ENCODE measurements at places on chromosomes 11 and 22.

GRCh38 chr11:62152245-62153086 is 28.7 kb downstream of the INCENP start:
- DNase-seq = no peak

- no peak for DNase-seq
These were observed 24.1 kb upstream of the KRTAP5-7 start for GRCh38 chr11:71502871-71503435.

GRCh38 chr22:17921871-17922821 is 102.2 kb downstream of the MICAL3 start:
- peak; percentile 7 for DNase-seq

GRCh38 chr22:50308597-50308935 is 1.1 kb upstream of the PLXNB2 start:
- peak; percentile 53 for DNase-seq

- DNase-seq = peak; percentile 73
These were observed 459.0 kb downstream of the SOX6 start for GRCh38 chr11:15897211-15897960.

DNA sequence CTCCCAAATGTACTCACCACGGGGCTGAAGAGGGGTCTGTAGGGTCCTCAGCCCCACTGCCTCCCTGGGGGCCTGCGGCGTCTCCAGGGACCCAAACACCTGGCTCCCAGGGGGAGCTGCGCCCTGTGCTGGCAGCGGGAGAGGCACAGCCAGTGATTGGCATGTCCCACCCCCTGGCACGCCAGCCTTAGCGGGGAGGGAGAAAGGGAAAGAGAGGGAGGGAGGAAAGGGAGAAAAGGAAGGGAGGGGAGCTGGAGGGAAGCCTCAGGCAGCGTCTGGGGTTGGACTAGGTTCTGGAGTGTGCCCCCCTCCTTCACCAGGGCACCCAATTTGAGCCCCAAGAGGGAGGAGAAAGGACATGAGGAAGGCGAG is at the start of gene CHRM1:
Gene CHRM1 (minus strand): TSS at position 163 of the 372 bp plus-strand sequence. CDS start 10,263 bp downstream, outside the sequence.
- no peak for DNase-seq

DNA sequence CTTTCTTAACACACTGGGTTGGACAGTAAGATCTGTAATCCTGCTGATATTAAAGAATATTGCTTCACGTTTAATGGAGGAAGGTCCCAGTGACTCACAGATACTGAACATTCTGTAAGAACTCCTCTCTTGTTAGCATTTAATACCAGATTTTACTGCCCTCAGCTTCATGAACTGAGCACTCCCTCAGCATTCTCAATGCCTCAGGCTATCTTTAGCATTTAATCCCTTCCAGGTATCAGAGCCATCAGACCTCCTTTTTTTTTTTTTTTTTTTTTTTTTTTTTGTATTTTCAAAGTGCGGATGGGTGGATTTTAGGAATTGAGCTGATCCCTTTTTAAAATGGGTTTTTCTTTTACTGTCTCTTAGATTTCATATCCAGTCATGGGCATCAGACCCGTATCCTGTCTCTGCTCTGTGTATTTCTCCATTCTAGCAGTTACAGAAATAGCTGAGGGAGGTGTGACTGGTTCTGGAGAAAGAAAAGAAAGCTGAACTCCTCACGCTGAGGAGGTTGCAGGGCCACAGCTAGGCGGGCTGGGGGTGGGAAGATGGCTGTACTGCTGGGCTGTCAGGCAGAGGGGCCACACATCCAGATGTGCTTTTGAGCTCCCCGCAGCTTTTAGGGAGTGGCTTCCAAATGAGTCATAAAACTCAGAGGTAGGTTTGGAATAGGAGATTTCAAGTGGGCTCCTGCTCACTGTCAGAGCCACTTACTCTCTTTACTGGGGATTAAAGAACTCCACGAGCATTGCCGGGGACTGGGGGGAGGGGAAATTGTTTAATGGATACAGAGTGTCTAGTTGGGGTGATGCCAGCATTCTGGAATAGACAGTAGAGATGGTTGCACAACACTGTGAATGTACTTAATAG is 97.0 kb downstream of the SYT9 start:
- peak; percentile 12 for DNase-seq

DNA sequence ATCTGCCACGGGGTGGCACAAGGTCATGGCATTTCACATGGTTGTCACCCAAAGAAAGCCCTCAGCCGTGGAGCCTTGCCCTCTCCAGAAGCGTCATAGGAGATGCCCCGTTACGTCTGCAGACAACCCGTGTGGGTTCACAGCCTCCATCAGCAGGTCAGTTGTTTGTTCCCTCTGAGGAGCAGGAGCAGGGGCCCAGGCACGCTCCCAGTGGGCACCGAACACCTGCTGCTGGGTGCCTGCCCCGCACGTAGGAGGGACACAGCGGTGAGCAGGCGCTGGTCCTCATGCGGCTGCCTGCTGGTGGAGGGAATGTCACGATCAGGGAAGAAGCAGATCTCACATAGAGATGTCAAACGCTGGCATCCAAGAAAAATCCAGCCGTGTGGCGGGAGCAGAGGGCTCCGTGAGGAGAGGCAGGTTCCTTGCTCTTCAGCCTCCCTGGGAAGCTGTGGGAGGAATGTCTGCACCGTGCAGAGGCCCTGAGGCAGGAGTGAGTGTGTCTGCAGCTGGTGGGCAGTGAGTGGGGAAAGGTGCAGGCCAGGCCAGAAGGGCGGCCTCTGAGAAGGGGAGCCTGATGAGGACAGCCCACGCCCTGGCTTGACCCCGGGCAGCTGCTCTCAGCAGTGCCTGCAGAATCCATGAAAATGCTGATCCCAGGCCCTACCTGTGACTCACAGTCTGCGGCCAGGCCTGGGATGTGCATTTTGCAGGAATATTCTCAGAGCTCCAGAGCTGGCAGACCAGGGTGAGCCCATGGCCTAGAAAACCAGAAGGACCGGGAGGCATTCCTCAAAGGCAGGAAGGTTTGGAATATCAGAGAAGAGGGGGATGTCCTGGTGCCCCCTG is 36.4 kb upstream of the TH start:
- no peak for DNase-seq

GRCh38 chr22:43390166-43390565 is 21.6 kb upstream of the MPPED1 start:
- DNase-seq = no peak

DNA sequence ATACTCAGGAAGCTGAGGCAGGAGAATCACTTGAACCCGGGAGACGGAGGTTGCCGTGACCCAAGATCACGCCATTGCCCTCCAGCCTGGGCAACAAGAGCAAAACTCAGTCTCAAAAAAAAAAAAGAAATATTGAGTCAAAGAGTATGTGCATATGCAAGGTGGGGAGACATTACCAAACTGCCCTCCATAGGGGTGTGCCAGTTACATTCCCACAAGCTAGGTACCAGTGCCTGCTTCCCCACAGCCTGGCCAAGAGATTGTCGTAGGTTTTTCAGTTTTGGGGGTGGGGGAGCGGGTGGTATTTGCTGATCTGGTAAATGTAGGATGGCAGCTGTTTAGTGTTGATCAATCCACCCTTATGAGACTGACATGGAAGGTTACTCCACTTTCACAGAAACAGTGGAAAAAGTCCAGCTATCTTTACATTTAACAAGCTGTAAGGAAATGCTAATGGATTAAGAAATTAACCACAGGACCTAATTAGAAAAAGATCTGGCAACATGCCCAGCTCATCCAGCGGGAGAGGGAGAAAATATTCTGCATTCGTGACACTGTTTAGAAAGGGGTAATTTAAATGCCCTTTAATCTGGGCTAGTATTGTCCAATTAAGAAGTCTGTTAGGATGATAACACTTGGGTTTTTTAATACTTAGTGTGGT is 89.4 kb downstream of the PACS1 start:
- peak; percentile 12 for DNase-seq

- DNase-seq = no peak
These were observed 47.2 kb downstream of the GALNT18 start for GRCh38 chr11:11574373-11575287.

GRCh38 chr22:28837640-28838039 is 37.3 kb upstream of the XBP1 start:
- no peak for DNase-seq

DNA sequence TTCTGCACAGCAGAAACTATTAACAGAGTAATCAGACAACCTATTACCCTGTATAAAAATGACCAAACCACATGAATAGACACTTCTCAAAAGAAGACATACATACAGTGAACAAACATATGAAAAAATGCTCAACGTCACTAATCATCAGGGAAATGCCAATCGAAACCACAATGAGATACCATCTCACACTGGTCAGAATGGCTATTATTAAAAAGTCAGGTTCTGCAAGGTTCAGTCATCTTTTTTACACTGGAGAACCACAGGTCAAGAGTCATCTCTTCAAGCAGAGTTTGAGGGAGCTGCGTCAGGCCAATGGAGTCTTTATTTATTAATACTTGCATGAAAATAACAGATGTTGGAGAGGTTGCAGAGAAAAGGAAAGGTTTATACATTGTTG is 40.4 kb downstream of the RCN1 start:
- peak; percentile 13 for DNase-seq

GRCh38 chr11:3849297-3849874 is 6.1 kb upstream of the STIM1 start:
- no peak for DNase-seq

DNA sequence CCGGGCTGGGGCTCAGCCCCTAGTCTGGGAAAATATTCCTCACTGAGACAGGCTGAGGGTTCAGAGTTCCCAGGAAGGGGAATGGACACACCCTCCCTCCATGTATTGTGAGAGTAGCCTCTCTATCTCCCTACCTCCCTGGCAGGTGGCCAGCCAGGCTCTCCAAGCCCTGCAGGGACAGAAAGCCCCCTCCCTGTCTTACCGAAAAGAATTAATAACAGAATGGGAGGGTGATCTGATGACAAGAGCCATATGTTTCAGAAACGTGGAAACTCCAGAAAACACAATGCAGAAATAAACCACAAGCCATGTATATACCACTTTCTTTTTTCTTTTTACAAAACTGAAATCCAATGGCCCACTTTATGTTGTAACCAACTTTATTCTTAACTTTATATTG is 140.0 kb downstream of the CHST1 start:
- DNase-seq = no peak

- no peak for DNase-seq
These were observed 115.8 kb upstream of the ASPHD2 start for GRCh38 chr22:26313291-26313690.

DNA sequence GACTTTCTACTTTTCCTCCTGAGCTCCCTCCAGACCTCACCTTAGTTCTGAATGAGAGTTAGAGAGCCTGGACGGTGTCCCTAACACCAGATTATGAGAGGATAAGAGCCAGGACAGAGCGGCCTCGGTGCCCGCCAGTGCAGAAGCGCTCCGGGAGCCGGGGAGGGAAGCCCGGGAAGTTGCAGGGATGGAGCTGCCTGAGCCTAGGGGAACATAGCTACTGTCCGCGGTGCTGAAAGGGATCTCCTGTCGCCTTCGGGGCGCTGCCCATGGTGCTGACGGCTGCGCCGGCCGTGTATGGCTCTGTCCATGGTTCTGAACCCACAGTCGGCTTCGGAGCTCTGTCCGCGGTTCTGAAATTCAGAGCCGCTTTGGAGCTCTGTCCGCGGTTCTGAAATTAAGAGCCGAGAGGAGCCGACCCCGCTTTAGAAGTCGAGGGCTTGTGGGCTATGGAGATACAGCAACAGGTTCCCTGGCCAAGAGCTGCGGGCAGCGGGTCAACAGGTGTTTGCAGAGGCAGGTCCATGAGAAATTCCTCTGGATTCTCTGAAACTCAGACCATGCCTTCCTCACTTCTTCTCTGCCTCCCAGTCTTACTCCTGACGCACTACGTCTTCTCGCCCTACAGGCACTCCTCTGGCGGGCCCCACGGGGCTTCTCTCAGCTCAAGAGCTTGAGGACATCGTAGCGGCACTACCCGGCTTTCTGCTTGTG is 814 bp downstream of the NPAS4 start:
- peak; percentile 81 for DNase-seq

GRCh38 chr11:30091246-30091645 is 74.4 kb upstream of the KCNA4 start:
- DNase-seq = no peak

GRCh38 chr22:27624705-27625104 is 176.9 kb downstream of the MN1 start:
- DNase-seq = no peak

- no peak for DNase-seq
These were observed 126.1 kb downstream of the PGR start for GRCh38 chr11:101003468-101003867.

DNA sequence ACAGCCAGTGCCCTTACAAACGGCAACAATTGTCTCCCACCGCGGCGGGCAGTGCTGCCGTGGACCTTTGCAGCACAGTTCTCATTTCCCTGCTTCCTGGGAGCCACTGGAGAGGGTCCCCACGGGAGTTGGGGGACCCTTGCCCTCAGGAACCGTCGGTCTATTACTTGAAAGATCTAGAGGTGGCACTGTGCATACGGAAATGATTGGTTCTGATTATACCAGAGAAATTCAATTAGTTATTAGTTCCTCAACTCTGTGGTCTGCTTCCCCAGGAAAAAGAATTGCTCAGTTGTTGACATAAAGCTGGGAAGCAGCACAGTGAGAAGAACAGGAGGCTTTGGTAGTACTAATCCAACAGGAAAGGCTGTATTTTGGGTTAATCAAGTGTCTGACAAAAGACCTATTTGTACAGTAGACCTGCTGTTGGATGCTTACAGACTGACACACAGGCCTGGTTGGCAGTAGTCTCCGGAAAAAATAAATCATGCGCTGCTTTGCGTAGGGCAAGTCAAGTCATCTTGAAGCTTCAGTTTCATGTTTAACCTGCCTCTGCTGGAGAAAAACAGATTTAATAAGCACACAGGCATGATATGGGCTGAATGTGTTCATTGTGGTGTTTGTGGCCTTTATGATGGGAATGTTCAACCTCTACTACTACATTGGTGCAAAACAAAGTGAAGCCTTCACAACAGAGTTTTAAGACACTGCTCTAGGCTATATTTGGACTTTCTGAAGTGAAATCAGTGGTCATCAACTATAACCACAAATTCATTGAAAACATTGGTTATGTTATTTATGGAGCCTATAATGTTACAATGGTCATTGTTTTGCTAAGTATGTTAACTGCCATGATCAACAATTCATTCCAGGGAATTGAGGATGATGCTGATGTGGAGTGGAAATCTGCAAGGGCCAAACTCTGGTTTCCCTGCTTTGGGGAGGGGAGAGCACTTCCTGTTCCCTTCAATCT is 54.6 kb upstream of the SC5D start:
- peak; percentile 86 for DNase-seq

- DNase-seq = no peak
These were observed 10.6 kb downstream of the MMP20 start for GRCh38 chr11:102614485-102614884.

- no peak for DNase-seq
These were observed 257.8 kb upstream of the SYN3 start for GRCh38 chr22:33315954-33316353.

GRCh38 chr11:77619576-77620198 is 17.9 kb downstream of the CLNS1A start:
- DNase-seq = peak; percentile 46

- no peak for DNase-seq
These were observed 53.3 kb upstream of the BMAL1 start for GRCh38 chr11:13224324-13224723.

- no peak for DNase-seq
These were observed 423.1 kb downstream of the ETS1 start for GRCh38 chr11:128164080-128164741.

Data from amniotic epithelial cell (primary cell).